H54 (cell line): ENCODE measurements at places on chromosomes 7 and 10.

- peak; percentile 14 for DNase-seq
Measured at GRCh38 chr10:123007558-123008354, 839 bp downstream of the IKZF5 start.

- no peak for DNase-seq
Measured at GRCh38 chr7:75804004-75804403, 9.6 kb downstream of the CCL24 start.

- DNase-seq: no peak
Measured at GRCh38 chr10:51269821-51270220, 195.5 kb downstream of the PRKG1 start.

GRCh38 chr10:37495415-37495814, 362.0 kb downstream of the ZNF248 start:
- no peak for DNase-seq

GRCh38 chr10:12940791-12941190, 60.7 kb downstream of the CCDC3 start:
- DNase-seq: no peak

DNA sequence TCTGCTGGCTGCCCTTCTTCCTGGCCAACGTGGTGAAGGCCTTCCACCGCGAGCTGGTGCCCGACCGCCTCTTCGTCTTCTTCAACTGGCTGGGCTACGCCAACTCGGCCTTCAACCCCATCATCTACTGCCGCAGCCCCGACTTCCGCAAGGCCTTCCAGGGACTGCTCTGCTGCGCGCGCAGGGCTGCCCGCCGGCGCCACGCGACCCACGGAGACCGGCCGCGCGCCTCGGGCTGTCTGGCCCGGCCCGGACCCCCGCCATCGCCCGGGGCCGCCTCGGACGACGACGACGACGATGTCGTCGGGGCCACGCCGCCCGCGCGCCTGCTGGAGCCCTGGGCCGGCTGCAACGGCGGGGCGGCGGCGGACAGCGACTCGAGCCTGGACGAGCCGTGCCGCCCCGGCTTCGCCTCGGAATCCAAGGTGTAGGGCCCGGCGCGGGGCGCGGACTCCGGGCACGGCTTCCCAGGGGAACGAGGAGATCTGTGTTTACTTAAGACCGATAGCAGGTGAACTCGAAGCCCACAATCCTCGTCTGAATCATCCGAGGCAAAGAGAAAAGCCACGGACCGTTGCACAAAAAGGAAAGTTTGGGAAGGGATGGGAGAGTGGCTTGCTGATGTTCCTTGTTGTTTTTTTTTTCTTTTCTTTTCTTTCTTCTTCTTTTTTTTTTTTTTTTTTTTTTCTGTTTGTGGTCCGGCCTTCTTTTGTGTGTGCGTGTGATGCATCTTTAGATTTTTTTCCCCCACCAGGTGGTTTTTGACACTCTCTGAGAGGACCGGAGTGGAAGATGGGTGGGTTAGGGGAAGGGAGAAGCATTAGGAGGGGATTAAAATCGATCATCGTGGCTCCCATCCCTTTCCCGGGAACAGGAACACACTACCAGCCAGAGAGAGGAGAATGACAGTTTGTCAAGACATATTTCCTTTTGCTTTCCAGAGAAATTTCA, 1.7 kb downstream of the ADRB1 start:
- no peak for DNase-seq

GRCh38 chr7:8638076-8638475, 204.7 kb downstream of the NXPH1 start:
- no peak for DNase-seq

DNA sequence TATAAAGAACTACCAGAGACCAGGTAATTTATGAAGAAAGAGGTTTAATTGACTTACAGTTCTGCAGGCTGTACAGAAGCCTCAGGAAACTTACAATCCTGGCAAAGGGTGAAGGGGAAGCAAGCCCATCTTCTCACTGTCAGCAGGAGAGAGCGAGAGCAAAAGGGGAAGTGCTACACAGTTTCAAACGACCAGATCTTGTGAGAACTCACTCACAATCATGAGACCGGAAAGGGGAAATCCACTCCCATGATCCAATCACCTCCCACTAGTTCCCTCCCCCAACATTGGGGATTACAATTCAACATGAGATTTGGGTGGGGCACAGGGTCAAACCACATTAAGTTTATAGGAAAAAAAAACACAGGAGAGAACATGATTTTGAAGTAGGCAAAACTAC, 222.1 kb upstream of the SHH start:
- no peak for DNase-seq

GRCh38 chr10:131311402-131311660, 190 bp downstream of the TCERG1L start:
- no peak for DNase-seq
